ENCODE measurements at places on chromosomes 11 and 22.

- no peak for DNase-seq
These were observed 7.8 kb upstream of the PIWIL4 start for GRCh38 chr11:94559361-94559760.

- no peak for DNase-seq
These were observed 127.4 kb downstream of the WT1 start for GRCh38 chr11:32307913-32308312.

DNA sequence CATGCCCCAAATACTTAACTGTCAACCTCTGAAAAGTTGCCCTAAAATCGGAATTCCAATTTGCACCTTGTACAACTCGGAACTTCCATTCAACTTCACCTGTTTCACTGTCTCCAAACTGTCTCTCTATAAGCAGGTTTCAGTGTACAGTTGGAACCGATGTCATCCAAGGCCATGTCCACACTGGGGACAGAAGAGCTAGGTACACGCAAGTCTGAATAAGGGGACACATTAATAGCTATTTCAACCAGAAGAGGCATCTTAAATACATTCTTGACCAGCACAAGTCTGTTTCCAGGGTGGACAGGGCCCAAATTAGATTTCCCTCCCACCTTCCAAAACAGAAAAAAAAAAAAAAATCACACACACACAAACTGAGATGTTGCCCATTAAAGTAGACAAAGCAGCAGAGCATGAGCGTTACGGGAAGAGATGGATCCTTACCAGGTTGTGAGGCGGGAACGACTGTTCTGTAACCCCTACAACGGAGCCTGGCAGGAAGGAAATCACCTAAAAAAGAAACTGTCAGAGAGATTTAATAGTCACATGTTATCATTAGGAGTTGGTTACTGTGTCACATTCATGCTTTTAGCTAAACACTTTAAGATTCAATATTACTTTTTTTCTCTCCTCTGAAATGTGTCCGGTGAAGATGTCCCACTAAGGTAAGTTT, 1.7 kb downstream of the CREBZF start:
- DNase-seq: no peak

DNA sequence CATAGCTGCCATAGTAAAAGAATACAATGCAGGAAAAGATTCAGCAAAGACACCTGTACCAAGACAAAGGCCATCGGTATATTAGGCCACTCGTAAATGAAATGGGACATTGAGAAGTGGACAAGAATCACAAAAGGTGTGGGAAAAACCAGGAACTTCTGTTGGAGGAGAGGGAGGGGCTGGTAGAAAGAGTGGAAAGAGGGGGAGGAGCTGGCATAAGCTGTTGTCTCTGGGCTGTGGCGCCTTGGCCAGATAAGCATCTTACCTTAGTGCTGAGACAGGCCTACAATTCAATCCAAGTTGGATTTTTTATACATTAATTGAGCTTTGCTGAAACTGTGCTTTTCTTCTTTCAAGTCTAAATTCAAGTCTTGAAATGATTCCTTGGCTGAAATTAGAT, 37.1 kb downstream of the ZNF202 start:
- DNase-seq: no peak

DNA sequence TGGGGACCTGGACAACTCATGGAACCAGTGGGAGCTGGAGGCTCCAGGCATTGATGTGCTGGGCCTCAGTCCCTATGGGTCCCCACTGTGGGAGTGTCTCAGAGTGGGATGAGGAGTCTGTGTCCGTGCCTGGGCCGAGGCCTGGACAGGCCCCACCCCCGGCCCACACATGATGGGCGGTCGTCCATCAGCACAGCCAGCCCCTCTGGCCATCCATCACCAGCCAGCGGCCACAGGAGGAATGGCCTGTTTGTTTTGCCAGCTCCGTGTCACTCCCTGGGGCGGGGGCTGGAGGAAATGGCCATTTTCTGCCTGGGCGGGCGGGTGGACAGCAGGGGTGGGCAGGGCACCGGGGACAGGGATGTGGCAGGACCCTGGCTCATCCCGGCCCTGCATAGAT, 13.0 kb upstream of the TBX1 start:
- DNase-seq: no peak

DNA sequence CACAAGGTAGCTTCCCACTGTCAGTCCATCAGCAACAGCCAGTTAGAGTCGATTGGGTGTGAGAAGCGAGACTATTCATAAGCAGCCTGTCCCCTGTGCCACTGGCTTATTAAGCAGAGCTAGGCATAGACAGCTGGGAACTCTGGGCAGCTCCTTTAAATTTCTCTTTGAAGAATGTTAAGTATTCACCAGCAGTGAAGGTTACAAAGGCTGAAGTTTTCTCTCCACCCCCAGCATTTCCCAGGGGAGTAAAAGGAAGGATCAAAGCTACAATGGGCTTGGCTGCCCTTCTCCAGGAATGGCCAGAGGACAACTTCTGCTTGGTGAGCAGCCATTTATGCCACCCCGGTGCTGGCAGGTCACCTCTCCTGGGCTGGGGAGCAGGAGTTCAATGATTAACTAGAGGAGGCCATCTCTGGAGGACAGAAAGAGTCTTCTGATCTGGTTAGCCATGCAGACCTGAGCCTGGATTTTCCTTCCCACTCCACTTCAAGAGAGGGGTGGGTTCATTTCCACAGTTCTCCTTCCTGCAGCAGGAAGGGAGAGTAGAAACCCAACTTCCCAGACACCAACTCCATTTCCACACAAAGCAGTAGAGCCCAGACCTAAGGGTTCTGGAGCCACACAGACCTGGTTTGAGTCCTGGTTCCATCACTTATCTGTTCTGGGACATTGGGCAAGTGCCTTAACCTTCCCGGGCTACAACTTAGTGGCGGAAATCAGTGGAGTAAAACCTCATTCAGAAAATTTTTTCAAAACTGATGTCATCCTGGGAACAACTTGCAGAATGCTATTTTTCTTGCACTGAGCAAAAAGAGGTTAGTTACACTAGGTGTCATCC, 22.6 kb downstream of the POU2AF3 start:
- DNase-seq: no peak

GRCh38 chr11:3137486-3138177, 27.5 kb downstream of the OSBPL5 start:
- DNase-seq: no peak

DNA sequence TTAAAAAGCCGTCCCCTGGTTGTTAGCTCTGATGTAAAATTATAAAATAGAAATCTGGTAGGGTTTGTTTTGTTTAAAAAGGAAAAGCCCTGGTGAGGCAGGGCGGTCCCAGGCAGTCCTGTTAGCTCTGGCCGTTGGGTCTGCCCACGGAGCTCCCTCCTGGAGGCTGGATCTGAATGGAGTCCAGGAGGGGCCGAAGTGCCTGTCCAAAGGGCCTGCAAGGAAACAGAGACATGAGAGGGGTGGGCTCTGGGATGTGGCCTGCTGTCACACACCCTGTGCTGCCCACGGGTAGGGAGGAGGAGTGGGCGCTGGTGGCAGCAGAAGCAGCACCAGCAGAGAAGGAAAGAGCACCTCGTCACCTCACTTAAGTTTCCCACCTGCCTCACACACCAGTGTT, 11.3 kb upstream of the PMM1 start:
- no peak for DNase-seq

DNA sequence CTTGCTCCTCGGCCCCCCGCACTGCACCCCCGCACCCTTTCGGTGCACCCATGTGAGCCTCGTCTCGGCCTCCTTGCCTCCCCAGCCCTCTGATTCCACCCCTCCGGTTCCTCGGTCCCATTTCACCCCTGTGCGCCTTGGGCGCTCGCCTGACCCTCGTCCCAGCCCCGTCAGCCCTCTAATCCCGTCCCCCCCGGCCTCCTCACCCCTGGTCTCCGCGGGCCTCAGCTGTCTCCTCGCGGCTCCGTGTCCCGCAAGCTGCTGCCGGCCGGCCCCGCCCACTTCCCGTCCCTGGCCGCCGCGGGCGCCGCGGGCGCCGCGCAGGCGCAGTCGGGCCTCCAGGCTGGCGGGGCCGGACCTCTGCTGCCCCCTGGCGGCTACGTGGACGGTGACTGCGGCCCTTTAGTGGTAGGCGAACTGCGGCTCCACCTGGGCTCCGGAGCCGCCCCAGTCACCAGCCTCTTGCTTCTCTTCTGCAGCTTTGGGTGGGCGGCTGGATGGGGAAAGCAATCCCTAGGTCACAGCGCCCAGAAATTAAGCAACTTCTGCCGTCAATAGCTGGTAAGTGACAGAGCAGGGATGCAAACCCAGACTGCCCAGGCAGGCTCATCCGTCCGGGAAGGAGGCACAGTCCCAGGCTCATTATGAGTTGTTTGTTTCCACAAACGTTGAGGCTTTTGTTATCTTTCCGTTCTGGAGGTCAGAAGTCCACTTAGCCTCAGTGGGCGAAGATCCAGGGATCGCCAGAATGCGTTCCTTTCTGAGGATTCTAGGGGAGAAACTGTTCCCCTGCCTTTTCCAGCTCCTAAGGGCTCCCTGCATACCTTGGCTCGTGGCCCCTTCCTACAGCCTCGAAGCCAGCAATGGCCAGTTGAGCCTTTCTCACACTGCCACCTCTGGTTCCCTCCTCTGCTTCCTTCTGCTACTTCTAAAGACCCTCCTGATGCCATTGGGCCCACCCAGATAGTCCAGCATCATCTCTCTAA, at the start of gene PPM1F:
TSS of gene PPM1F (minus strand) at position 263 of the 986 bp plus-strand sequence. CDS start 6,800 bp downstream, outside the sequence.
- peak; percentile 83 for DNase-seq

DNA sequence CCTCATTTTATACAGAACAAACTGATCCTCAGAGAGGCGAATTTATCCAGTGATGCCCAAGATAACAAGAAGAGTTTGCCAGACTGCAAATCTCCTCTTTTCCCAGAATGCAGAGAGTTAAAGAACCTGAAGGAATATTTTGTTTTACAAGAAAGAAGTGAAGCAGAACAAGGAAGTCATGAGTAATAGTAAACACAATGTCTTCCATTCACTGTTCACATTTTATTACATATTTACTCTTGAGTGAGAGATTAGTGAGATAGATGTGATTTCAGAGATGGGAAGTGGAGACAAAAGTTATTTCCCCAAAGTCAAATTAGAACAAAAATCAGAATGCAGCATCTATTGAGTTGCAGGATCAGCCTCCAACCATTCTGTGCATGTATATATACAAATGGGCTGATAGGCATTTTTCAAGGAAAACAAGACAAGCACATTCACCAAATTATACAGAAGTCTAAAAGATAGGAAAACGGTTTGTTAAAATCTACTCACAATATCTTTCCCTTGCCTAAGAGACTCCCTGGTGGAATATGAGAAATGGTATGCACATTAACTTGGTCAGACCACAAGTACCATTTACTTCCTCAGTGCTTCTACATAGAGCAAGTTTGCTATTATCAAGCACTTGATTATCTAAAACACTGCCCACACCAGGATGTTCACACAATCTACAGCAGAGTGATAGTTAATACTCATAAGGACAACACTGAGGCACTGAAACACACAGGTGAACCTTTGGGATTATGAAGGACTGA, 12.0 kb downstream of the GUCY1A2 start:
- no peak for DNase-seq

DNA sequence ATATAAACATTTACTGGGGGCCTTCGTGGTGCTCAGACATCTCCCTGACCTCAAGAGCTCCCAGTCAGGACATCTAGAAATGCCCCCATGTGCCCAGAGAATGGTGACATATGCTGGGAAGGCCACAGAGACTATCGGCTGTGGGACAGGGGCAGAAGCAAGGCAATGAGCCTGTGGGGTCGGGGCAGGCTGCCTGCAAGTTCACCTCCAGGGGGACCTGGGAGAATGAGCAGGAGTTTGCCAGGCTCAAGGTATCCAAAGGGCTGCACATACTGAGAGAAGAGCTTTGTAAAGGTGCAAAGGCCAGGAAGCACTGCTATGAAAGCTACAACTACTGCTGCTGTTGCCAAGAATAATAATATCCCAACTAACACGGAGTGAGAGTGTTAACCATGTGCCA, 233.9 kb downstream of the TENM4 start:
- DNase-seq: no peak

GRCh38 chr11:110196241-110196754, 100.1 kb downstream of the RDX start:
- DNase-seq: peak; percentile 57

GRCh38 chr11:119356349-119357031, 10.0 kb upstream of the MFRP start:
- peak; percentile 61 for DNase-seq

DNA sequence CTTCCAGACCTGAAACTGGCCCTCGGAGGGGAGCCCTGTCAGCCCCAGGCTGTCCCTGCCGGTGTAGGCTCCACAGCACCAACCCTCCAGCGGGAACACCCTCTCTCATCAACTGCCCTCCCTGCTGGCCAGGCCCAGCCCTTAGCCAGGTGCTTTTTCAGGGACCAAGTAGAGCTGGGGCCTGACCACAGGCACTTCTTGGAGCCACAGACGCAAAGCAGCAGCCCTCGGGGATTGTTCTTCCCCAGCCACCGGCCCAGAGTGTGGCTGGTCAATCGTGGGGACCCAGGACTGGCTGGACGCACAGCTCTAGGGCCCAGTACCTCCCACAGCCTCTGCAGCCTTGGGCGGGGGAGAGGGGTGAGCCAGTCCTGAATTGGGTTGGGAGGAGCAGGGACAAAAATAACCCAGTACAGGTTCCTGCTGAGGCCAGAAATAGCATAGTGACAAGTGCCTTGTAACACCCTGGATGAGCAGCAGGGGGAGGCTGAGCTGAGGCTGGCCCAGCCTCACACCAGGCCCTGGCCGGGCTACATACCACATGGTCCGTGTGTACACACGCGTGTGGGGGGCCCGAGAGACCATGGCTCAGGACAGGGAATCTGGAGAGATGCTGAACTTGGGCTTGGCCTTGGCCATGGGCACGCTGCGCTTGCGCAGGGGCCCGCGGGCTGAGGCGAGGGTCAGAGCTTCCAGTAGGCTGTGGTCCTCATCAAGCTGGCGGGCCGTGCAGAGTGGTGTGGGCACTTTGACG, 2.0 kb downstream of the KCNJ11 start:
- no peak for DNase-seq

DNA sequence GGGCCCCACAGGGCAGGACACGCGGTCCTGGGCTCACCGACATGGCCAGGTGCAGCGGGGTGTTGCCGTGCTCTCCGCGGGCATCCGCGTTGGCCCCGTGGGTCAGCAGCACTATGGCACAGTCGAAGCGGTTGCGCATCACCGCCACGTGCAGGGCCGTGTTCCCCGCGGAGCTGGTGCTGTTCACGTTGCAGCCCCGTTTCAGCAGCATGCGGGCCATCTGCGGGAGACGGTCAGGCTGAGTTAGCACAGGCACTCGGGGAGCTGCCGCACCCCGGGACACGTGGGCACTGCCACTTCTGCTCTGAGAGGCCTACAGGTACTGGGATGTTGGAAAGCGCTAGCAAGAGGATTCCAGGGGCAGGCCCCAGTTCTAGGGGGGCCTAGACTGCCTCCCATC, 22.3 kb upstream of the BAIAP2L2 start:
- no peak for DNase-seq
